ENCODE measurements at places on chromosomes 6 and 20.

GRCh38 chr6:18284261-18284660 lies 19.9 kb upstream of the DEK start:
- DNase-seq: no peak

GRCh38 chr6:105359419-105360370 lies 43.2 kb downstream of the PREP start:
- DNase-seq: peak; percentile 71

DNA sequence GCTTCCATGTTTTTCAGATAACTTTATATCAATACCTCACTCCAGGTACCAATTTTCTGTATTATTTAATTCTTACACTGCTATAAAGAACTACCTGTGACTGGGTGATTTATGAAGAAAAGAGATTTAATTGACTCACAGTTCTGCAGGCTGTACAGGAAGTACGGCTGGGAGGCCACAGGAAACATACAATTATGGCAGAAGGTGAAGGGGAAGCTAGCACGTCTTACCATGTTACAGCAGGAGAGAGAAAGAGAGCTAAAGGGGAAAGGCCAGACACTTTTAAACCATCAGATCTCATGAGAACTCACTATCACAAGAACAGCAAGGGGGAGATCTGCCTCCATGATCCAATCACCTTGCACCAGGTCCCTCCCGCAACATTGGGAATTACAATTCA lies 119.1 kb upstream of the BMP5 start:
- DNase-seq: no peak

- DNase-seq: no peak
Observed at GRCh38 chr6:156773935-156774852, 3.0 kb upstream of the ARID1B start.

GRCh38 chr6:45653117-45653883 lies 275.6 kb upstream of the SUPT3H start:
- DNase-seq: no peak

- DNase-seq: no peak
Observed at GRCh38 chr6:132298344-132298949, 102.8 kb downstream of the MOXD1 start.

DNA sequence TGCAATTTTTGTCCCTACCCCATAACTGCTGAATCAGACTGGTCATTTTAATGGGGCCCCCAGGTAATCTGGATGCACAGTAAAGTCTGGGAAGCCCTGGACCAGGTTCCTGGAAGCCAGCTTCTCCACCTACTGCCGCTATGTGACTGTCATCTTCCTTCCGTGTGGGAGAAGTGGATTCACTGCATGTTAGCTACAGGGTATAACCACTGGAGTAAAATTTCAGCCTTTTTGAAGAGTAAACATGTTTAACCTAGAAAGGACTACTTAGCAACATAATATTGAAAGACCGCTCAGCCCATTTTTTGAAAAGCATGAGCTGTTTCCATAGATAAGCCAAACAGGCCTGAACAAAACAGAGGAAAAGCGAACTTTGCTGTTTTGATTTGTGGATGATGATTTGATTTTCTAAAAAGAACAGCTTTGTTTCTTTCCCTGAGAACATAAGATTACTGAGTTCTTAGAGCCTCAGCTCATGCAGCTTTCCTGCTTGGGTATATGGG lies 208.1 kb downstream of the PLCB4 start:
- no peak for DNase-seq

DNA sequence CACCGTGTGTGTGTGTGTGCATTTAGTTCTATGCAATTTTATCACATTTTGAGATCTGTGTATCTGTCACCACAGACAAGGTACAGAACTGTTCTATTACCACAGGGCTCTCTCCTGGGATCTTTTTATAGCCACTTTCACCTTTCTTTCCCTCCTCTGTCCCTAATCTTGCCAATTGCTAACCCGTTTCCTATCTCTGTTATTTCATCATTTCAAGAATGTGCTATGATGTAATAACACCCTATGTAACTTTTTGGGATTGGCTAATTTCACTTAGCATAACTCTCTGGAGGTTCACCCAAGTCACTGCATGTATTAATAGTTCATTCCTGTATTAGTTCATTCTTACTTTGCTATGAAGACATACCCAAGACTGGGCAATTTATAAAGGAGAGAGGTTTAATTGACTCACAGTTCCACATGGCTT lies 657.7 kb downstream of the QKI start:
- DNase-seq: no peak

DNA sequence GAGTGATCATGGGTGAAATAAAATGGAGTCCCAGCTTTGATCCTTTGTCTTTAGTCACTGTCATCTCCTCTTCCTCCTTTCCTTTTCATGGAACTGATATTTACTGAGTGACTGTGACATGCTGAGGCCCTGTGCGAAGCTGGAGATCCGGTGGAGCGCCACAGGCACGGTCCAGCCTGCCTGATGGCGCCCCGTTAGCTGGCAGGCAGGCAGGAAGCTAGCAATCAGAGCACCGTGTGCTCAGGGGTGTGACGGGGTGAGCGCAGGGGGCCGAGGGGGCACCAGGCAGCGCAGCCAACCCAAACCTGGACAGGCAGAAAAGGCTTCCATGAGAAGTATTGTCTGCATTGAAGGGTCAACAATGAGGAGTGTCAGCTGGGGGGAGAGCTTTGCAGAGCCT lies 100.2 kb upstream of the AKAP12 start:
- no peak for DNase-seq

GRCh38 chr6:44662461-44663121 lies 275.1 kb downstream of the CDC5L start:
- DNase-seq: peak; percentile 77

- DNase-seq: no peak
Observed at GRCh38 chr20:57699395-57699794, 10.4 kb downstream of the PMEPA1 start.

- no peak for DNase-seq
Observed at GRCh38 chr6:150058231-150058792, 10.6 kb downstream of the ULBP3 start.

DNA sequence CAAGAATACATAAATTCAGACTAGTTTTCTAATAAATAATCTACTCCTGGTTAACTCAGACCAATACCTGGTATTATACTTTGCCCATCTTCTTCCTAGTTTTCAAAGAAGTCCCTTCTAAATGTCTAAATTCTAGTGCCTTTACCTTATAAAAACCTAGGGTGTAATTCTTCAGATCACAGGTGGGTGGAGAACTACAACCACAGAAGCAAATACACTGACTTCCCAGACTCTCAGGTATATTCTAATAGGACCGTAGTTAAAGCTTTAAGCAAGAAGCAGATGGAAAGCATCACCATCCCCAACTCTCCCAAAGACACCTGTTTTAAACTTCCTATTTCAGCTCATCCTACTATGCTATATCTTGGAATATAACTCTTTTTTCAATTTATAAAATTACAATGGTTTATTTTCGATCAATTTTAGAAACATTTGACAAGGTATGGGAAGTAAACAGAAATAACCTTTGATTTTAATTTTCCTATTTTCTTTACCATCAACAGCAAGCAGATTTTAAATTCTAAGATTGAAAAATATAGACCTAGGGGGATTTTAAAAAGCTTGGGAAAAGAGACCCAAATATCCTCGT lies 15.8 kb downstream of the MAN1A1 start:
- DNase-seq: no peak

DNA sequence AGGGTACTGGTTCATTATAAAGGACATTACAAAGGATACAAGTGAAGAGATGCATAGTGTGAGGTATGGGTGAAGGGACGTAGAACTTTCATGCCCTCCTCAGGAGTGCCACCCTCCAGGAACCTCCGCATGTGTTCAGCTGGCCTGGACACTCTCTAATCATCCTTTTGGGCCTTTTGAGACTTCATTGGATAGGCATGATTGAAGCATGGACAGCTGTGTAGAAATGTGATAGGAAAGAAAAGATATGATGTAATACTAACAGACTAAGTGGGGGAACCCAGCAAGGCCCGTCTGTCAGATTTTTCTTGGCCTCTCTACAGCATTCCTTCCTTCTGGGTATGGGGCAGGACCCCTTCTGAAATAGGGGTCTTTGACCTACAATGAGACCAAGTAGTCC lies 31.1 kb downstream of the DOP1A start:
- DNase-seq: no peak

GRCh38 chr20:63037669-63038268 lies 31.0 kb upstream of the BHLHE23 start:
- no peak for DNase-seq
